Erythroblast (primary cell): ENCODE measurements at places on chromosomes 1 and 21.

DNA sequence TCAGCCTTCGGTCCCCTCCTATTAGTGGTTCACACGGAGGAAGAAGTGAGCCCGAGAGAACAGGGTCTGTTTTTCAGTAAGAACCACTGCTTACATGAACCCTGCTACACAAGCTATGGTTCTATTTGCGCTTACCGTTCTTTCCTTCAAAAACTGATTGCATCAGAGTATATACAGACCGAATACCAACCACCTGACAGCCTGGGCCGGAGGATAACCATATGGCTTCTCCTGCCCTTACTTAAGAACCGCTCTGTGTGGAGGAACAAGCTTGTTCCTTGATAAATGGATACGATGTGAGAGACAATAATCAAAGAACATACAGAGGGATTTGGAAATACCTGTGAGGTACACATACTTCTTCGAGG, 1.1 kb upstream of the KCNT2 start:
- no peak for DNase-seq

DNA sequence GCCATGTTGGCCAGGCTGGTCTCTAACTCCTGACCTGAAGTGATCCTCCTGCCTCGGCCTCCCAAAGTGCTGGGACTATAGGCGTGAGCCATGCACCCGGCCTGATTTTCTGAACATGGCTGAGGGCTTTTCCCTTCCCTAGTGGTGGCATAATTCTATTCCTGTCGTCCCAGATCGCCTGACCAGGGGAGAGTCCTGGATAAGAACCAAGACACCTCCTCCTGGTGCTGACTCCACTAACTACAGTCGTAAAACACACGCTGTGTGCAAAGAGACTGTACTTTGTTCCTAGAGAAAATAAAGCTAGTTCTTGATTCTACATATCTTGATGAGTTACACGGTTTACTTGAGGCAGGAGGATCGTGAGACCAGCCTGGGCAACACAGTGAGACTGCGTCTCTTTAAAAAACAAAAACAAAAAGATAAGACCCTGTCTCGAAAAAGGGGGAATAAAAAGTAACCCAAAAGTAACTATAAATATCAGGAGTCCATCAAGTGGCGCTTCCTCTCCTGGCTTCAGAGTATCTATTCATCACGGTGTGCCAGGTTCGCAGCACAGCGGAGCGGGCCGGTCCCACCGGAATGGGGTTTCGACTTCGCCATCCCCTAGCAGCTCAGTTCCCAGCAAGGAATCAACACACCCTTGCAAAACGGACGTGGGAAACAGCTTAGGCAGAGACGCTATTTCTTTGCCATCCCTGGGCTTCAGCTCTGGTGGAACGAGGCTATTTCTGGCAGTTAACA, 973 bp downstream of the SDF4 start:
- peak; percentile 40 for DNase-seq

GRCh38 chr1:22628698-22629444, 7.6 kb upstream of the C1QA start:
- no peak for DNase-seq

DNA sequence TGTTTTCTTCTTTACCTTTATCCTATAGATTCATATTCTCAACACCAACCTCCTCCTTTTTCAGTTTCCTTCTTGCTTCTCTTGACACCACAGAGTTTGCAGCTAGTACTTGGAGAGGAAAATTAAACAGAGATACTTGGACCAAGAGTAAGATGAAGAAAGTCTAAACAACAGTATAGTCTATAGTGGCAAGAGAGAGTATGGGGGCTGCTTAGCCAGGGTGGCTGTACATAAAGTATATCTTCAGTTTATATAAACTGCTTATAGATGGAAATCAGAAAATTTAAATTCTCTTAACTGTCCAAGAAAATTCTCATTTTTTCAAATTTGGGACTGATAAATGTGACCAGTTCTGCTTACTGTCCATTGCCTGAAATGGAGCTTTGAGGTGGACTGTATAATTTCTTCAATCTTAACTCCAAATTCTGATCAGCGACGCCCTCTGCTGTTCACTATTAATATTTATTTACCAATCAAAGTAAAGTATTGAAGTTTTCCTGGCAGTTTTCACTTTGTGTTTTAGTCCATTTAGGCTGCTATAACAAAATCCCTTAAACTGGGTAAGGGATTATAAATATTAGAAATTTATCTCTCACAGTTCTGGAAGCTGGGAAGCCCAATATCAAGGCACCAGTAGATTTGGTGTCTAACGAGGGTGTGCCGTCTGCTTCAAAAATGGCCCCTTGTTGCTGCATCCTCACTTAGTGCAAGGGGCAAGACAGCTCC, 14.8 kb upstream of the METTL18 start:
- peak; percentile 45 for DNase-seq

DNA sequence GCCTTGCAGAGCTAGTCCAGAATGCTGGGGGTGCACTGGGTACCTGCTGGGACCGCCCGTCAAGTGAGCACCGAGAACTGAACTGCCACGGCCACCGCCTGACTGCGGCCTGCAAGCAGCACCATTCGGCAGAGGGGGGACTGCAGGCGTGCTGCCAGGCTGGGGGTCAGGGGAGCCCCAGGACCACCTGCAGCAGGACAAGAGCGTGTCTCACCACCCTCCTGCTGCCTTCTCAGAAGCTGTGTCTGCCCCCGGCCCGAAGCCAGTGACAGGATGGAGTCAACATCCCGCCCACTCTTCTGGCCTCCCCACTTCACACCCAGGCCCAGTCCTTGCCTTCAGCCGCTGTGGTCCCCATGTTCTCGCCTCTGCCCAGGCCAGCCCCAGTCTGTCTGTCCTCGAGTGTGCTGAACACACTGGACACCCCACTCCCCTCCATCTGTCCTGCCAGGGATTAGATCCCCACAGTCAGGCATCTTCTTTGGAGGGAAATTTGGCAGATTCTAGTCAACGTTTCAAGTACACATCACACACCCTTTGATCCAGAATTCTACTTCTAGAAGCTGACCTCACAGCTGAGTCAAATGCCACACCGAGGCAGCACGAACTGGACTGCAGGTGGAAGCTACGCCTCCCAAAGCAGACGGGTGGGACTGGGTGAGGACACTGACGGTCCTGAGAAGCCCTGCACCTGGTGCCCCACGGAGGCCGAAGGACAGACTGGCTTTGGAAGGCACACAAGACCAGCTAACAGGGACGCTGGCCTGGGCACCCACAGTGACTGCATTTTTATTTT, 26.0 kb downstream of the PTTG1IP start:
- no peak for DNase-seq

GRCh38 chr1:55632906-55633305, 417.7 kb upstream of the USP24 start:
- DNase-seq, result no peak

GRCh38 chr1:41890825-41891198, 27.9 kb downstream of the HIVEP3 start:
- no peak for DNase-seq

- no peak for DNase-seq
These were observed 9.9 kb upstream of the ABCD3 start for GRCh38 chr1:94408104-94408830.

DNA sequence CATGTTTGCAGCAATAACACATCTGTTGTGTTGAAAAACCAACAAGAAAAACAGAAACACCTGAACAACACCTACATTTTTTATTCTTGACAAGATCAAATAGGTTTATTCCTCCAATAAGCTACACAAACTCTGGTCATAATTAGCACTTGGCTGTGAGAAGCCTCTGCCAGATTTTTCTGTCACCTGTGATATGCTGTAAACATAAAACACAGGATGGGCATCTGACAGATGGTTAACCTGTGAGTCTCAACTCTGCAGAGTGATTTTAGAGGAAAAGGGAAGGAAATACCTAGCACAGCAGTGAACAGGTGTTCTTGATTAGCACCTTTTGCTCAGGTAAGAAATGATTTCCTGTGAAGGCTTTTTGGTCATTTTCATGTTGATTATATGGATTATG, 175.4 kb upstream of the COA6 start:
- DNase-seq, result no peak
